Stimulated activated naive CD8-positive, alpha-beta T cell treated with anti-CD3 and anti-CD28 coated beads, Interleukin-15, Interleukin-2, amounts not matched to agents 100 U/mL and 50 U/mL, for 24 hours (primary cell): ENCODE measurements at places on chromosomes 5 and 9.

GRCh38 chr5:108193021-108193795, 188.7 kb downstream of the FBXL17 start:
- no peak for DNase-seq

- DNase-seq = no peak
Observed at GRCh38 chr9:69812068-69813000, 8.3 kb upstream of the CFAP95 start.

GRCh38 chr5:65832603-65833228, 93.7 kb upstream of the ERBIN start:
- DNase-seq = no peak

DNA sequence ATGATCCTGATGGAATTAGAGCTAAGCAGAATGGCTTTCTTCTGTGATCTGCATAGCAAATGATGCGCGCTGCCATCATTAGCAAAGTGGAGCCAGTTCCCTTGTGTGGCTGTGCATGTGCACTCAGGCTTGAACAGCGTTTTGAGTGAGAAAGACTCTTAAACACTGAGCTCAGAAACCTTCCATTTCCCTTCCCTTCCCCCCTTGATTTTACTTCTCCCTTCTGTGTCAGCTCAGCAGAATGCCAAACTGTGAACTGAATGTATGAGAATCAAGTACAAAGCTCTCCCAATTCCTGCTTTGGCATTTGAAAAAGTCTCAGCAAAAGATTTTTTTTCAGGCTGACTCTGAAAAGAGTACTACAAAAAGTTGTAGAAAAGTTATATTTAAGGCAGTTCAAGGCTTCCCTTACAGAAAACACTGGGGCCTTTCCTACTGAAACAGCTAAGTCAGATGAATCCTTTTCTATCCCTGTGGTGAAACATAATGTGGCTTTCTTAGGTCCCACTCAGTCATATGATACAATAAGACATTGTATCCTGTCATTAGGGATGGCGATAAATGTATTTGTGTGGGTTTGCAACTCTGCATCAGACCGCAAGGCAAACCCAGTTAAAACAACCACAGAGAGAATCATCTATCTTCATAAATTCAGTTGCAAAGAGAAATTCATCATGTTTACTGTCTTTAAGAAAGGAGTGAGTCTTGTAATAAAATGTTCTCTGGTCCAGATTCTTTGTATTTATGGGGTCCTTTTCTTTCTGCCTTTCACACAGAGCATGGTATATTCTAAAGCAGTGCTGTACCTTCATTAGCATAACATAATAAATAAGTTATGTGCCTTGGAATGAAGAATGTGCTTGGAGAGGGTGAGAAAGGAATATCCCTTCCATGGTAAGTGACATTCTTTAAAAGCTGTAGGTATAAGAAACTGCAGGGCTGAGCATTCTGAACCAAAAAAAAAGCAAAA, 222.6 kb downstream of the CAAP1 start:
- DNase-seq = no peak

- no peak for DNase-seq
Observed at GRCh38 chr5:143890487-143890886, 78.5 kb downstream of the HMHB1 start.

GRCh38 chr5:170631466-170632195, 127.8 kb downstream of the KCNIP1 start:
- DNase-seq = no peak

DNA sequence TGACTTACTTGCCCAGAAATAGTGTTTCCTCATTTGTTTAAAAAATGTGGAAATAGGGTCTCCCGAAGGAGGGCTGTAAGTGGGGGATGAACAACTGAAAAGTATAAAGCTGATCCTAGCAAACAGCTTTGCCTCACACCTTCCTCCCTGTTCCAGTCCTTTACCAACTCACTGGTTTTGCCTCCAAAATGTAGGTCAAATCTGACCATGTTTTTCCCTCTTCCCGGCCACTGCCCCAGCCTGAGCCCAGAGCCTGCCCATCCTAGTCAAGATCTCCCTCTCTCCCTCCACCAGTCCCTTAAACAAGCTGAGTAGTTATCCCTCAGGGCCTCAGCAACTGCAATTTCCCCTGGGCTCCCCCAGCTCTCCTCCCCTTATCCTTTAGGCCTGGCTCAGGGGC, 82.4 kb upstream of the FBXW11 start:
- no peak for DNase-seq

DNA sequence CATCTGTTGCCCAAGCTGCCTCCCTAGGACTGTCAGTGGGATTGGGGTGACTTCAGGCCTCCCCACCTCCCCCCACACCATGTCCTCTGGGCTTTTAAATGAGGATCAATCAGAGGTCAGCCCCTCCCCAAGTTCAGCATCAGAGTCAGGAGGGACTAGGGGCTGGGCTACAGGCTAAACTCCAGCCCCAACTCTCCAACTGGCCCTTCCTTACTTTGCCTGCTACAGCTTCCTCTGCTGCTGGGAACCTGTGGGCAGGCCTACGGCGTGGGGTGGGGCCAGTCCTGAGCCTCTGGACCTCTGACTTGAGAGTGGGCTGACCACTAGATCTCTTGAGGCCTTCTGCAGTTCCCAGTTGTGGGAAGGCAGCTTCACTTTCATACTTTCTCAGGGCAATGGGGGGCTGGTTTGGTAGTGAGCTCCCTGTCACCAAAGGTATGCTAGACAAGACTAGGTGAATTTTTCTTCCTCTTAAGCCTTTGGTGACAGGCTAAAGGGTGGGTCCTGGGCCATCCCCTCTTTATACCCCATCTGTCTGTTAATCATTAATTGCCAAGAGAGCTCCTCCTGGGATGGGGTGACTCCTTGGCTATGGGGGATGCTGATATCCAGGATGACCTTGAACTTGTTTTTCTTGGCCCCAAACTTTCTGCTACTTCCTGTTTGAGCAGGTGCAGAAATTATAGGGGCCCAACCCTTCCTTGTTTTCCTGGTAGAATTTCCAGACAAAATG, 10.8 kb upstream of the DAB2IP start:
- no peak for DNase-seq

DNA sequence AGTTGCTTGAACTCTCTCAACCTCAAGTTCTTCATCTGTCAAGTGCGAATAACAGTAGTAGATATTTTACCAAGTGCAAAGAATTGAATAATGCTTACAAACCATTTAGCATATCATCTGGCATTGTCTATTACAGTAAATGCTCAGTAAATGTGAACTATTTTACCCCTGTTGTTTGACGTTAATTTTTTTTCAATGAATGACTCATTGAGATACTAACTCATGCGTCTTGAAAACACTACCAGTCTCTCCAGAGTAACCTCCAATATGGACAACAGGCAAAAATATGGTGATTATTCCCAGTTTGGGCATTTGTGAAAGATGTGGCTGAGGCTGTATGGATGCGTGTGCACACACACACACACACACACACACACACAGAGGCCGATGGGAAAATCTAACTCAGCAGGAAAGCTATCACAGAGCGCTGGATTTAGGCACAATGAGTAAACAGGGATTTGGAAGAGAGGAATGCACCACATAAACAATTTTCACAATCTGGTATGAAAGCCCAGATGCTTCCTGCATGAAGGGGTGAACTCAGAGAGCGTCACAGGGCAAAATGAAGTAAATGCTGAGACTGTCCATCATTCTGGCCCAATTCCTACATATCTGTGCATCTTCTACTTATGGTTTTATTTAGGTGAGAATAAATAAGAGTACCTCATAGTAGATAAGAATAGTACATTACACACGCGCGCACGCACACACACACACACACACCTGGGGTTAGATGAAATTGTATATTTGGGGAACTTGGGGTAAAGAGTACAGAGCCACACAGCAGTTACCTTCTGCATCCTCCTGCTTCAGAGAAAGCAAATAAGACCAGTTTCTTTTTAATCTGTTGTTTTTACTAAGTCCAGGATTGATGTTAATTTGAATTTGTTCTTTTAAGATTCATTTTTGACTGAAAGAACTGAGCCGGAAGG, 128.7 kb downstream of the PALM2AKAP2 start:
- DNase-seq = no peak

DNA sequence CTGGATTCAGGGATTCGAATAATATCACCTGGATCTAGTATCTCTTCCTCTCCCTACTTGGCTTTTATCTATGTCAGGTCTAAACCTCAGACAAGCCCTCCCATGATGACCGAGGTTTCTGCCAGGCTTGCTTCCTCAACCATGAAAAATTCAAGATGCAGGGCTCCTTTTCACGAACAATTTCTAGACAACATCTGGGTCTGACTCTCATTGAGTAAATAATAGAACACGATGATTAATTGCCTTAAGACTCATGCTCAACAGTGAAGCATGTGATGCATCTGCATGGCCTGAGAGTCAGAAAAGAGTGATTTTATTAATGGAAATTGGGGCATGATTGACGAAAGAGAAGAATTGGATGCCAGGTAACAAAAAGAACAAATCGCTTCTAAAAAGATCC, 277.2 kb upstream of the ZNF608 start:
- DNase-seq = no peak
